Progenitor cell of endocrine pancreas (in vitro differentiated cells): ENCODE measurements at places on chromosomes 7 and 10. TPM values are rescaled to one million over a fixed set of nuclear protein-coding genes. Genes with fewer than 3 reads are reported as not detected.

AGMO gene
- total RNA-seq: 0.19 and 0.27 TPM in 2 replicates

GPRIN2 gene
- 14.0 and 19.8 TPM in 2 replicates for total RNA-seq

TBATA gene
- not detected in 2 replicates for total RNA-seq

PON3 gene
- total RNA-seq: 0.14 TPM in 1 of 2 replicates, not detected in the other

GPR15LG gene
- total RNA-seq: not detected in 2 replicates

KLF14 gene
- 0.09 and 0.14 TPM in 2 replicates for total RNA-seq

CACNB2 gene
- 4.9 and 6.5 TPM in 2 replicates for total RNA-seq

C10orf62 gene
- 0.91 and 0.96 TPM in 2 replicates for total RNA-seq

AKR1C4 gene
- 0.48 and 0.84 TPM in 2 replicates for total RNA-seq

PRKCQ gene
- total RNA-seq: 5.6 and 6.1 TPM in 2 replicates

PHKG1 gene
- total RNA-seq: 0.27 and 1.2 TPM in 2 replicates

TAS2R60 gene
- not detected in 2 replicates for total RNA-seq
